ENCODE measurements at places on chromosomes 1 and 21. TPM values are rescaled to one million over a fixed set of nuclear protein-coding genes. Genes with fewer than 3 reads are reported as not detected.

DNA sequence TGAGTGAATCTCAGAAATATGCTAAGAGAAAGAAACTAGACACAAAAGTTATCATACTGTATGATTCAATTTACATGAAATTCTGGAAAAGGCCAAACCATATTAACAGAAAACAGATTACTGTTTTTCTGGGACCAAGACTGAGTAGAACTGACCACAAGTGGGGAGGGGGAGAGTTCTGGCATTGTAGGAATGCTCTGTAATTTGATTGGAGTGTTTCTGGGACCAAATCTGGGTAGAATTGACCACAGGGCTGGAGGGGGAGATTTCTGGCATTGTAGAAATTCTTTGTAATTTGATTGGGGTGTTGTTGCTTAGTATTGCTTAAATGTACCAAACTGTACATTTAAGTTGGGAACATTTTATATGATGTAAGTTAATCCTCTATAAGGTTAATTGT lies 3.4 kb upstream of the OR10K1 start:
- H3K27me3 ChIP-seq: no peaks in the 10 kb centered on the region
- no peak for DNase-seq
- no peaks in the 10 kb centered on the region for H3K4me1 ChIP-seq
- no peak overlapping the region for H3K27ac ChIP-seq
- H3K36me3 ChIP-seq: no peaks in the 10 kb centered on the region

DNA sequence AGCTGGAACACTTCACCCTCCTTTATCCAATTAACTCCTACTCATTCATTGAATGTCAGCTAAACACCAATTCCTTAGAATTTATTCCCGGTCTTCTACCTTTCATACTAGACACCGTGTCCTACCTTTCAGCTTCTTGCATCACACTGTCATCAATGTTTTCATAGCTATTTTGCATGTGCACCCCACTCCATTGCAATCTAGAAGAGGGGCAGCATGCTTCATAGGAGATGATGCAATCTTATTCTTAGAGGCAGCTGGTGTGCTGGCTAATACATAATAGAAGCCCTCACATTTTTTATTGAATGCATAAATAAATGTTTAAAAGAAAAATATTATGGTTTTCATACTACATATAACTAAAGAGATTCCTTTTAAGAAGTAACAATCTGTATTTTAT lies 123.6 kb downstream of the DSCAM start:
- no peak overlapping the region for H3K4me3 ChIP-seq
- H3K4me1 ChIP-seq: no peaks in the 10 kb centered on the region
- H3K27ac ChIP-seq: no peak overlapping the region
- H3K36me3 ChIP-seq: no peaks in the 10 kb centered on the region

- no peak overlapping the region for H3K4me3 ChIP-seq
- no peaks in the 10 kb centered on the region for H3K4me1 ChIP-seq
- no peaks in the 10 kb centered on the region for H3K27me3 ChIP-seq
- no peak overlapping the region for H3K27ac ChIP-seq
- no peaks in the 10 kb centered on the region for H3K36me3 ChIP-seq
These were observed 46.1 kb downstream of the KCNAB2 start for GRCh38 chr1:6091823-6092109.

DNA sequence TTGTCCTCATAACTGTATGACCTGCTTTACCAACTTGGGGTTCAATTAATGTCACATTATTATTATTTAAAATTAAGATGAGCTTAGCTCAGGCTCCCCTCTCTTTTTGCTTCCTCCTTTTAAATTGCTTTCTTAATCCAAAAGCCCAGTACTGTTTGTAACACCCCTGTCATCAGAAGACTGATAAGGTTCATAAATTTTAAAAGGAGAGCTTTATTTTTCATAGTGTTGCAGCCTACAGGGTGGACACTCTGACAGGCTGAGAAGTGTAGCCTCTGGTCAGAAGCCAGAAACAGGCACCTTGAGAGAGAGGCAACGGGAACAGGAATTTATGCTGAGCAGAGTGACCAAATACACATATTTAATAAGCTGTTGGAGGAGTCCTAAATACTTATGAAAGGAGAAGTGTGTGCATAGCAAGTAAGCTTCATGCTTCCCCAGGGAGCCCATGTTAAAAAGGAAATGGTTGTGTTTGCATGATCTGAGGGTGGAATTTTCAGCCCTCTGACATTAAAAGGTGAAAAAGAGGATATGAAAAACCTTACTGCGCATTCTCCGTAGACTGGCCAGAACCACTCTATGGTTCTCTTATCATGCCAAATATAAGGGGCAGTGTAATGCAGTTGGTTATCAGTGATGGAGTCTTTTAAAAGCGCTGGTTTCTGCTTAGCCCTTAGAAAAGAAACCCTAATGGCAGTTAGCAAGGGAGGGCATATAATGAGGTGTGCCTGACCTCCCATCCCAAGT lies 30.5 kb upstream of the FGGY start:
- no peaks in the 10 kb centered on the region for H3K27me3 ChIP-seq
- no peak overlapping the region for H3K4me3 ChIP-seq
- DNase-seq: no peak

- DNase-seq: no peak
- no peak overlapping the region for H3K4me3 ChIP-seq
- H3K27ac ChIP-seq: no peak overlapping the region
- H3K36me3 ChIP-seq: no peaks in the 10 kb centered on the region
- H3K4me1 ChIP-seq: no peaks in the 10 kb centered on the region
These were observed 39.6 kb downstream of the GFI1 start for GRCh38 chr1:92447033-92447681.

DNA sequence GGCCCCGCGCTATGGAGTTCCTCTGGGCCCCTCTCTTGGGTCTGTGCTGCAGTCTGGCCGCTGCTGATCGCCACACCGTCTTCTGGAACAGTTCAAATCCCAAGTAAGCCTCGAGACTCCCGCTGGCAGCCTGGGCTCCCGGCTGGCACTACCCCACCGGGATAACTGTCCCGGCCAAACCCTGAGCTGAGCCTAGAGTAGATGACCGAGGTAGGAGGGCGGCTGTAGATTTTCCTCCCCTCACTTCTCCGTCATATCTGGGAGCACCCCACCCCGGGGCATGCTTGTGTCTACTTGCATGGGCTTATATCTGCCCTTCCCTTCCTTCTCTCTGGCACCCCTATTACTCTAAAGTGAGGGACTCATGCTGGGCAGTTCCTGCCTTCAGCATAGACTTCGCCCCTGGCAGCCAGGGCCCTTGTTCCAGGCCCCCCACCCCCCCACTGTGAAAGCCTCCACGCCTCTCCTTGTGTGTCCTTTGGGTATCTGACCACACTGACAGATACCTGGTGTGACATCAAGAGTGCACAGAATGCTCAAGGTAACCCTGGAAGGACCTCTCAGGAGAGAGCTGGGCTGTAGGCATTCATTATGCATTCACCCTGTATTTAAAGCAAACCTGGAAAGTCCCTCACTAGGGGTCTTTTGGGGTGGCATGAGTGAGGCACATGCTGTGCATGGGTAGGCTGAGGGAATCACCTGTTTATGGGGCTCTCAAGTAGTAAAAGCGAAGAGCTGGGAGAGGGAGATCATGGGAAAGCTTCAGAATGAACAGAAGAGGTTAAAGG lies 485 bp downstream of the EFNA1 start:
- peaks cover 25% of the 10 kb centered on the region for H3K36me3 ChIP-seq
- peak overlapping the region; percentile 92 for H3K27ac ChIP-seq
- H3K27me3 ChIP-seq: no peaks in the 10 kb centered on the region
- H3K4me3 ChIP-seq: peak overlapping the region; percentile 68

DNA sequence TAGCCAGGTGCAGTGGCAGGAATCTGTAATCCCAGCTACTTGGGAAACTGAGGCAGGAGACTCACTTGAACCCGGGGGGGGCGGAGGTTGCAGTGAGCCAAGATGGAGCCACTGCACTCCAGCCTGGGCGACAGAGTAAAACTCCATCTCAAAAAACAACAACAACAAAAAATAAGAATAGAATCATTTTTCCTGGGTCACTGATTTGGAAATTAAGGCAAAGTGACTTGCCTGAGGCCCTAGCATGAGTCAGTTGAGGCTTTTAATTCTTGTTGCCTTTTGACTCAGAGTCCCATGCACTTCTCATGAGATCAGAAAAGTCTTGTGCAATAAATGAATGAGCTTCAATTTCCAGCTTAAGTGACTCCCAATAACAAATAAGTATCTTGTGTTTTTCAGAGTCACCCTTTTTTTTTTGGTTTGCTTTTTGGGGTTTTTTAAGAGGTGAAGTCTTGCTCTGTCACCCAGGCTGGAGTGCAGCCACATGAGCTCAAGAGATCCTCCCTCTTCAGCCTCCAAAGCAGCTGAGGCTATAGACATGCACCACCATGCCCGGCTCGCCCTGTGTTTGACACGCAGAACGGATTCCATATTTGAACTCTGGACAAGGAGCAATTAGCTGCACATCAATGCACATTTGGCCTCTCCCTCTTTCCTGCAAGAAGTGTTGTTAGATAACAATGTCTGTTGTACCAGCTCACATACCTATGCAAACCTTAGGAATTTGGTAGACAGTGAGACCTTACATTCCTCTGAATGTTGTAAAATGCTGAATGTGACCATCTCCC lies 3.4 kb upstream of the PLEKHM2 start:
- no peaks in the 10 kb centered on the region for H3K27me3 ChIP-seq
- no peak for DNase-seq
- no peak overlapping the region for H3K4me3 ChIP-seq
- peak overlapping the region; percentile 98 for H3K27ac ChIP-seq
- H3K36me3 ChIP-seq: no peaks in the 10 kb centered on the region

- no peak overlapping the region for H3K4me3 ChIP-seq
- no peaks in the 10 kb centered on the region for H3K36me3 ChIP-seq
- H3K27ac ChIP-seq: no peak overlapping the region
These were observed 32.5 kb upstream of the SLC44A3 start for GRCh38 chr1:94787691-94788090.

- DNase-seq: no peak
- H3K4me3 ChIP-seq: no peak overlapping the region
- H3K27ac ChIP-seq: no peak overlapping the region
- H3K36me3 ChIP-seq: no peaks in the 10 kb centered on the region
- H3K27me3 ChIP-seq: no peaks in the 10 kb centered on the region
These were observed 130.7 kb upstream of the TNR start for GRCh38 chr1:175874081-175874480.

DNA sequence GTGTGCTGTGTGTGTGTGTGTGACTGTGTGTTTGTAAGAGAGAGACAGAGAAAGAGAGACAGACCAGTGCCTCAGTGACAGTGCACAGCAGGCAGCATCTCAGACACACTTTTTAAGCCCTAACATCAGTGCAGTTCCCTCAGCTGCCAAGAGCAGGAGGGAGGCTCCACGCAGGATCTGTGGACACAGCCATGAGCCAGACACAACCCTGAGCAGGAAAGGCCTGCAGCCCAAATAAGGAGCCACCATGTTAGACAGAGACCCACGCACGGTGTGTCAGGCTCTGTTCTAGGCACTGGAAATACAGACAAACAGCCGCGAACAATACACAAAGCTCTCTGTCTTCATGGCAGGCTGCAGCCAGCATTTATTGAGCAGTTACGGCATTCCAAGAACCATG lies 445.5 kb downstream of the MATN1 start:
- no peak for DNase-seq
- H3K36me3 ChIP-seq: no peaks in the 10 kb centered on the region
- no peak overlapping the region for H3K4me3 ChIP-seq
- no peaks in the 10 kb centered on the region for H3K4me1 ChIP-seq
- no peaks in the 10 kb centered on the region for H3K27me3 ChIP-seq

DNA sequence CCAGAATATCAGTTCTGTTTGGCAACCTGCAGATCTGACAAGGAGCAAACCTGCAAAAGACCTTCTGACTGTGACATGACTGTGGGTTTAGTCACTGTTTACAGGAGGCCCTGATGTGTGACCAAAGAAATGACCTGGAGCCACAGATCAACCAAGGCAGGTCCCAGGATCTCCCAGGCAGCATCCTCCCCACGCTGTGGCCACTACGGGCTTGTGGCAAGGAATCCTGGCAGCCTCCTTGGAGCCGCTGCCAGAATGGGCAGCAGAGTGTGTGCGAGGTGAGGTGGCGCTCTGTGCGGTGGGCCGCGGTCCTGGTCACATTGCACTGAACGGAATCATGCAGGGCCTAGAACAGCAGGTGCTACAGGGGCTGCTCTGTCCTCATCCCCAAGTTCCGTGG lies 15.9 kb downstream of the MCM3AP start:
- no peaks in the 10 kb centered on the region for H3K4me1 ChIP-seq
- DNase-seq: no peak
- no peaks in the 10 kb centered on the region for H3K27me3 ChIP-seq
- H3K4me3 ChIP-seq: no peak overlapping the region
- H3K36me3 ChIP-seq: peaks cover 96% of the 10 kb centered on the region
- no peak overlapping the region for H3K27ac ChIP-seq

GRCh38 chr1:205350691-205351141 lies 6.0 kb downstream of the KLHDC8A start:
- H3K4me3 ChIP-seq: no peak overlapping the region
- peaks cover 23% of the 10 kb centered on the region for H3K27me3 ChIP-seq
- DNase-seq: no peak
- H3K27ac ChIP-seq: no peak overlapping the region
- no peaks in the 10 kb centered on the region for H3K4me1 ChIP-seq
- no peaks in the 10 kb centered on the region for H3K36me3 ChIP-seq

DNA sequence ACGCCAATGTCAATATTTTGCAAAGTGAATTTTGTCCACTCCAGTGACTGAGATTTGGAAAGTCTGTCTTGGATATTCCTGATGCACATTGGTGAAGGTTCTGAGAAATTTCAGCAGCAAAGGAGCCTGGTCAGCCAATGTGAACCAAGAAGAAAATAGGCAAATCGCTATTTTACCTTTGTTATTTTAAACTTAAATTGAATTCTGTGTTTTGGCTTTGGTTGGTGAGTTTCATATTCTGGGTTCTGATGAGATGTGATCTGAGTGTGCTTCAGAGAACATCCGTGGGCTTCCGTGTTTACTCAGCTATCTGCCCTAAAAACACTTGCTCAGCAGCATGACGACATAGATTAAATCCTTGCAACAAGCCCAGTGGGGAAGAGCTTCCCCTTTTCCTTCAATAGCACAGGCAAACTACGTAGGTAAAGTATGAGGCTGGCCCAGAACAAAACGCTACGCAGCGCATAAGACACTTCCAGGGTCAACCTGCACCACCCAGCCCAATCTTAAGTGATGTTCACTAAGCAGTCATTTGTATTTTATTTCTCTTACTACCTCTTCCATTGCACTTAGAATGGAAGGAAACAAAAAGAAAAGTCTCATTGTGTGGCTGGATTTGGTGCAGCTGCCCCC lies 176.4 kb upstream of the KAZN start:
- no peaks in the 10 kb centered on the region for H3K36me3 ChIP-seq
- DNase-seq: no peak
- no peak overlapping the region for H3K4me3 ChIP-seq

DNA sequence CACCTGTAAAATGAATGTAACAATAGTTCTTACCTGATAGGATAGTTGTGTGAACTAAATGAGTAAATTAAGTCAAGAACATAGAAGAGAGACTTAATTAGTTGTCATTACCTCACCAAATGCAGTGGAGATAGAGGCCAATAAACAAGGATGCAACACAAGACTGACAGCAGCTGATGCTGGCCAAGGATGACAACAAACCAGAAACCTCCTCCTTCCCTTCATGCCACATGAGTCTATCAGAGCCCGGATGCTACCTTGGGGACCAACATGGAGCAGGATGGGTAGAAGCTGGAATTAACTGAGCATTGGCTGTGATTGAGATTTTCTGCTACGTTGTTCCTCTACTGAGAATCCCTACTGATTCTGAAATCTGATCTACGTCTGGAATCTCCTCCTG lies 30.3 kb upstream of the USP1 start:
- no peaks in the 10 kb centered on the region for H3K36me3 ChIP-seq
- no peak overlapping the region for H3K4me3 ChIP-seq
- H3K27ac ChIP-seq: no peak overlapping the region
- H3K27me3 ChIP-seq: no peaks in the 10 kb centered on the region

Gene SPATA1
- total RNA-seq: 2.4 TPM

Gene TMEM269
- total RNA-seq: not detected

Gene MPL
- 0.89 TPM for total RNA-seq

Gene CRYAA
- not detected for total RNA-seq
